ENCODE measurements at places on chromosomes 16 and 17.
A peak's percentile ranks its signal among the peaks of the same experiment; 100 is the strongest.

DNA sequence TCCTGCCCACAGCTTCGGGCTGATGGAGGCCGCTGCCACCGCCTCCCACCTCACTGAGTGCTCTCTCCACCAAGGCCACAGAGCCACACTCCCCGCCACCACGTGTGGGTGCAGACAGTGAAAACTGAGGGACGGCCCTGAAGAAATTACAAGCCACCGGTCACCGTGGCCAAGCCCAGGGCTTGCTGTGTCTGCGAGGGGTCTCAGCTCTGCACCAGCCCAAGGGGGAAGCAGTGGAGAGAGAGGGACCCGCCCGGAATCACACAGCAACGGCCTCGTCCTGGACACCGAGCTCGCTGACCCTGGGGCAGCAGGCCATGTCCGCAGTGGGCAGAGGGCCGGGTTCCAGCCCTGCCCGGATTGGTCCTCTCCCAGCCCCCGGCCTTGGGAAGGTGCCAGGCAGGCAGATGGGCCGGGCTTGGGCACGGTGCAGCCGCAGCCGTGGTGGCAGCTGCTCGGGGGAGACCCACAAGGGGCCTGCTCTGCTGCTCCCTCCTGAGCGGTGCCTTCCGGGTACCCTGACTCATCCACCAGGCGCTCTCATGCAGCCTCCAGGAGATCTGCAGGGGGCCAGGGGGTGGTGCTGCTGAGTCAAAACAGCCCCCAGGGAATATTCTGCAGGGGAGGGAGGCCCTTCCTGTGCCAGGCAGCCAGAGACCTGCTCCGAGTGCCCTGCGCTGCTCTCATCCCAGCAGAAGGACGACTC, 52.0 kb downstream of the CBFA2T3 start:
- H3K27ac ChIP-seq: no peak overlapping the region
- H3K4me1 ChIP-seq: peaks cover 20% of the 10 kb centered on the region
- no peak for DNase-seq
- H3K36me3 ChIP-seq: no peaks in the 10 kb centered on the region

GRCh38 chr16:19972111-19972510, 87.5 kb upstream of the GPRC5B start:
- no peak overlapping the region for H3K27ac ChIP-seq
- H3K27me3 ChIP-seq: peaks cover 14% of the 10 kb centered on the region
- no peaks in the 10 kb centered on the region for H3K4me1 ChIP-seq
- no peak for DNase-seq
- no peak overlapping the region for H3K4me3 ChIP-seq

DNA sequence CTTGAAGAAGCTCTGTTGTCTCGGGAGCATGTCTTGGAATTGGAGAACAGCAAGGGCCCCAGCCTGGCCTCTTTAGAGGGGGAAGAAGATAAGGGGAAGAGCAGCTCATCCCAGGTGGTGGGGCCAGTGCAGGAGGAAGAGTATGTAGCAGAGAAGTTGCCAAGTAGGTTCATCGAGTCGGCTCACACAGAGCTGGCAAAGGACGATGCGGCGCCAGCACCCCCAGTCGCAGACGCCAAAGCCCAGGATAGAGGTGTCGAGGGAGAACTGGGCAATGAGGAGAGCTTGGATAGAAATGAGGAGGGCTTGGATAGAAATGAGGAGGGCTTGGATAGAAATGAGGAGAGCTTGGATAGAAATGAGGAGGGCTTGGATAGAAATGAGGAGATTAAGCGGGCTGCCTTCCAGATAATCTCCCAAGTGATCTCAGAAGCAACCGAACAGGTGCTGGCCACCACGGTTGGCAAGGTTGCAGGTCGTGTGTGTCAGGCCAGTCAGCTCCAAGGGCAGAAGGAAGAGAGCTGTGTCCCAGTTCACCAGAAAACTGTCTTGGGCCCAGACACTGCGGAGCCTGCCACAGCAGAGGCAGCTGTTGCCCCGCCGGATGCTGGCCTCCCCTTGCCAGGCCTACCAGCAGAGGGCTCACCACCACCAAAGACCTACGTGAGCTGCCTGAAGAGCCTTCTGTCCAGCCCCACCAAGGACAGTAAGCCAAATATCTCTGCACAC, 21.2 kb downstream of the AKAP1 start:
- H3K4me1 ChIP-seq: peaks cover 23% of the 10 kb centered on the region
- H3K27me3 ChIP-seq: no peaks in the 10 kb centered on the region
- H3K36me3 ChIP-seq: peaks cover 9% of the 10 kb centered on the region
- H3K4me3 ChIP-seq: no peak overlapping the region
- no peak for DNase-seq

DNA sequence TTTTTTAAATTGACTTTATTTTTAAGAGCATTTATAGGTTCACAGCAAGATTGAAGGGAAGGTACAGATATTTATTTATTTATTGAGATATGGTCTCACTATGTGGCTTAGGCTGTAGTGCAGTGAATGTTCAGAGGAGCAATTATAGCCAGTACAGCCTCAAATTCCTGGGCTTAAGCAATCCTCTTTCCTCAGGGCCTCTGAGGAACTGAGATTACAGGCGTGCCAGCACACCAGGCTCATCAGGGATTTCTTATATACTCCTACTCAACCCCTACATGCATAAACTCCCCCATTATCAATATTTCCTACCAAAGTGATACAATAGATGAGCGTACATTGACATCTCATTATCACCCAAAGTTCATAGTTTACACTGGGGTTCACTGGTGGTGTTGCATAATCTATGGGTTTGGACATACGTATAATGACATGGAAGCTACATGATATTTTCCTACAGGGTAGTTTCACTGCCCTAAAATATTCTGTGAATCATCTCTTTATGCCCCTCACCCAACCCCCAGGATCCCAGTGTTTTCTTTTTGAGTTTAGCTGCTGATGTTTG, 33.5 kb downstream of the HS3ST3B1 start:
- DNase-seq: no peak
- H3K27ac ChIP-seq: no peak overlapping the region
- H3K4me3 ChIP-seq: no peak overlapping the region
- peaks cover 14% of the 10 kb centered on the region for H3K4me1 ChIP-seq
- H3K27me3 ChIP-seq: no peaks in the 10 kb centered on the region

- peaks cover 55% of the 10 kb centered on the region for H3K4me1 ChIP-seq
- H3K27ac ChIP-seq: no peak overlapping the region
- no peak for DNase-seq
- H3K36me3 ChIP-seq: peaks cover 3% of the 10 kb centered on the region
- peak overlapping the region; percentile 42 for H3K4me3 ChIP-seq
- no peaks in the 10 kb centered on the region for H3K27me3 ChIP-seq
Observed at GRCh38 chr16:12095275-12096156, 119.0 kb downstream of the SNX29 start.
